ENCODE measurements at places on chromosomes 16 and 17.

- no peak for DNase-seq
Observed at GRCh38 chr17:2266865-2267228, 36.7 kb downstream of the SMG6 start.

DNA sequence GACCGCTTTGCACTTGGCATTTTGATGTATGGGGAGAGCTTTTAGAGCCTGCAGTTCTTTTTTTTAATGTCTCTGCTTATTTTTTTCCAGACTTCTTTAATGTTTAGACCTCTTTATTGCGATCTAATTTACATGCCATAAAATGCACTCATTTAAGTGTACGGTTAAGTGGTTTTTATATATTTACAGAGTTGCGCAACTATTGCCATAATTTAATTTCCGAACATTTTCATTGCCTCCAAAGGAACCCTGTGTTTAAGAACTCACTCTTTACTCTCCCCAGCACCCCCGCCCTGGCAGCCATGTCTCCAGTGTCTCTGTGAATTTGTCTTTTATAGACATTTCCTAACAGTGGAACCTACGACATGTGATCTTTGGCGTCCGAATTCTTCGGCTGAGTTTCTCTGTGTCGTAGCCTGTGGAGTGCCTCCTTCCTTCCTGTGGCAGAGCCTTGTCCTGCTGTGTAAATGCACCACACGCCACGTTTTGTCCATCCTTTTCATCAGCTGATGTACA is 24.0 kb downstream of the ZNF750 start:
- no peak for DNase-seq

GRCh38 chr17:78357177-78357586 is 2.7 kb downstream of the SOCS3 start:
- peak; percentile 70 for DNase-seq

DNA sequence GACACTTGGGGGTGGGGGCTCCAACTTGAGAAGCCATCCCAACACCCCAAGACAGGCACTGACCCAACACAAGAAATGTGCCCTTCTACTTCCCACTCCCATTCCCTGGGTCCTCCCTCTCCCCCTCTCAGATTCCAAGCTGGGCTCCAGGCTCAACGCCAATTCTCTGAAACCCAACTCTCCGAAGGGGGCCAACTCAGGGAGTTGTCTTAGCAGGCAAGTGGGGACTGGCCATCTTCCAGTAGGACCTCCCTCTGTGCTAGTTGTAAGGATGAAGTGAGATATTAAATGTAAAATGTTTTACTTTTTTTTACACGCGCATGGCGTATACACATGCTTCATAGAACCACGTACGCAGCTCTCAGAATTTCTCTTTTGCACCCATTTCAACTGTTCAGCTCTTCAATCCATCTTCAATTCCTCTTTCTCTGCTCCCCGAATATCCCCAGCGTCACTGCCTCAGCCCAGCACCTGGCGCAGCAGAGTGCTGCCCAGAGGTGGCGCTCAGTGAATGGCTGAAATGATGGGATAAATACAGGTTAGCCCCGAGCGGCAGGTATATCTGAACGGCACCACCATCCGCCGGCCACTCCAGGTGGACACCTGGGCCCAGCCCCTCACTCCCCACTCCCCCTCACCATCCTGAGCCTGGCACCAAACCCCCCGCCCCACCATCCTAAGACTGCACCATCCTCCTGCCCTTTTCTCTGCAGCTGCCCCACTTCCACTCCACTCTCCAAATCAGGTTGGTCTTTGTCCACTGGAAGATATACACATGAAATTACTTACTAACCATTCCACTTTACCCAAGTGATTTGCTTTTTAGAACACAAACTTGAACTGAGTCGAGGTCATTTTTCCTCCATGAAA is 43.9 kb upstream of the TNRC6C start:
- DNase-seq: no peak

- peak; percentile 65 for DNase-seq
Observed at GRCh38 chr17:62627904-62628633, 599 bp downstream of the MRC2 start.

- DNase-seq: no peak
Observed at GRCh38 chr17:77874303-77875050, 84.0 kb upstream of the TNRC6C start.

DNA sequence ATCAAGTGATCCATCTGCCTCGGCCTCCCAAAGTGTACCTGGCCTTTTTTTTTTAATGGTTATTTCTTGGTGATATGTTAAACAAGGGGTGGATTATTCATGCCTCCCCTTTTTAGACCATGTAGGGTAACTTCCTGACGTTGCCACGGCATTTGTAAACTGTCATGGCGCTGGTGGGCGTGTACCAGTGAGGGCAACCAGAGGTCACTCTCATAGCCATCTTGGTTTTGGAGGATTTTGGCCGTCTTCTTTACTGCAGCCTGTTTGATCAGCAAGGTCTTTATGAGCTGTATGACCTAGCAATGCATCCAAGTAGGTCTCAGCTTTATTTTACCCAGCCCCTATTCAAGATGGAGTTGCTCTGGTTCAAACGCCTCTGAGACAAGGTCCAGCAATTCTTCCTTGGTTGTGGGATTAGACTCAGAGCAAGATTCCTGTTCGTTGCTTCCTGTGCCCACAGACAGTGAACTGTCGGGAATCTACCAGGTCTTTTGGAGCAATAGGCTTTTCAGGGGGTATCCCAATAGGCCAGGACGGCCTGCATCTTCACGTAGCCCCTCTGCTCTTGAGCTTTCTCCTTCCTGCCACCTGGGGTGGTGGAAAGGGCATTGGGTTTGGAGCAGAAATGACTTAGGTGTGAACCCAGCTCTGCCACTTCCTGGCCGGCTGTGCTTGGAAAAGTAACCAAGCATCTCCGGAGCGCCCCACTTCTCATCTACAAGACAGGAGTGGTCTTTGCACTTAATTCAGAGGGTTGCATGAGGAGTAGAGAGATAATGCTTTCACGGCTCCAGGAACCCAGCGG is 52.9 kb upstream of the SEC14L1 start:
- DNase-seq: no peak

DNA sequence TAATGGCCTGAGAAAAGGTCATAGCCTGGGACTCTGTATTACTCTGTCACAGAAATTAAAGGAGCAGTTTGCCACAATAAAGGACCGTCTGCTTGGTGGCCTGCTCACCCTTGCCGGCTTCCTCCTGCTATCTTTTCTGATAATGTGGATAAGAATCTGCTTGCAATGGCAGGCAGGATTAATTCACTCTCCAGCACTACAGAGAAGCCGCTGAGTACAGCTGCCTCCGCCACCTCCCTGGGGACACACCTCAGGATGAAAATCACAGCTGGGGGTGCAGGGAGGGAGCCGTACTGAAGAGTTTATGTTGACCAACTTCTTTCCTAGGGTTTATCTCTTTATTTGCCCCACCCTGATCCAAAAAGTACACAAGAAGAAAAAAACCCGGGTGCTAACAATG is 245.9 kb upstream of the RPL38 start:
- no peak for DNase-seq

- DNase-seq: peak; percentile 6
Observed at GRCh38 chr17:65750166-65750565, 188.7 kb upstream of the AXIN2 start.

DNA sequence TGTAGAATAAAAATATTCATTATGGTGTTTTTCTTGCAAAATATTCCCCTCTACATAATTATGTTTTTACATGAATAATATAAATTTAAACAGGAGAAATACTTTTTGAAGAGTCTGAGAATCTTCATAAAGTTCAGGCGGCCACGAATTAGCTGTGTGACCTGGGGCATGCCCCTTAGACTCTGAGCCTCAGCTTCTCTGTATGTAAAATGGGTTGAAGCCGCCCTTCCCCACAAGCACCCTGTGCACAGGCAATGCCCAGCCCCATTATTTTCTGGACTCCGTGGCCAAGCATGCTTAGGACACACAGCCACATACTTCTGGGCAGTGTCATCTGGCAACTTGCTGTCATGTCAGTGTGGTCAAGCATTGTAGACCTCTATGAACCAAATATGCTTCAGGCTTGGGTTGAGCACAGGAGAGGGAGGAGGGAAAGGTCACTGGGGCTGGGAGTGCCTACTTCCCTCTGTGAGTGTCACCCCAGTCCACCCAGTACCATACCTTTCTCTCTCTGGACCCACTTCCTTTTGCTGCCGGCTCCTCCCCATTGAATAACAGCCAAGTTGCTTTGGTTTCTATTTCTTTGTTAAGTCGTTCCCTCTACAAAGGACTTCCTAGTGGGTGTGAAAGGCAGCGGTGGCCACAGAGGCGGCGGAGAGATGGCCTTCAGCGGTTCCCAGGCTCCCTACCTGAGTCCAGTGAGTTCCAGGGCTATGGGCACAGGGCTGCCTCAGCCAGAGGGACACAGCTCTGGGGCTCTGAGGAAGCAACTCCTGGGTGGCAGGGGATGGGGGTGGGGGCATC is at the start of gene LGALS9:
Gene LGALS9, plus strand, starts transcription at position 582 of the 804 bp plus-strand sequence. Its CDS starts 78 bp downstream, at position 660.
- peak; percentile 43 for DNase-seq

GRCh38 chr16:70685938-70686375 is at the start of gene MTSS2:
Gene MTSS2 (minus strand): TSS chr16:70686053. CDS start chr16:70685791, 262 bp downstream.
- peak; percentile 73 for DNase-seq

DNA sequence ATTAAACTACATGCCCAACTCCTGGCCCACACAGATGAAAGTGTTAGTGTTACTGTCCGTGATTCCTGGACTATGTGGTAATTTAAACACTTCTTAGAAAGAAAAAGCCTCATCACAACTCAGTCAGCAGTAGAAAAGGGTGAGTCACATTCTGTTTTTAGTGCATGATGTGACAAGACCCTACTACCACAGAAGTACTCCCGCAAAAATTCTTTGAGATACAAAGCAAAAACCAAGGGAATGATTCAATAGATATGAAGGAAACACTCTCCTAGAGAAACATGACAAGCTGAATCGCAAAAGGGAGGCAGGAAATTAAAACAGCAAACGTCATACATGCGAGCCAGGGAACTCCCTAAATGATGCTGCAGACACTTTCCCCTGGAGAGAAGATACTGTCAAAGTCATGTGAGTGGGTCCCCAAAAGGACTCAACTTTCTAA is 14.4 kb downstream of the SNN start:
- peak; percentile 98 for DNase-seq

- DNase-seq: no peak
Observed at GRCh38 chr17:73589363-73589980, 54.8 kb downstream of the SDK2 start.

- DNase-seq: no peak
Observed at GRCh38 chr17:71480099-71480498, 640.7 kb upstream of the SOX9 start.

DNA sequence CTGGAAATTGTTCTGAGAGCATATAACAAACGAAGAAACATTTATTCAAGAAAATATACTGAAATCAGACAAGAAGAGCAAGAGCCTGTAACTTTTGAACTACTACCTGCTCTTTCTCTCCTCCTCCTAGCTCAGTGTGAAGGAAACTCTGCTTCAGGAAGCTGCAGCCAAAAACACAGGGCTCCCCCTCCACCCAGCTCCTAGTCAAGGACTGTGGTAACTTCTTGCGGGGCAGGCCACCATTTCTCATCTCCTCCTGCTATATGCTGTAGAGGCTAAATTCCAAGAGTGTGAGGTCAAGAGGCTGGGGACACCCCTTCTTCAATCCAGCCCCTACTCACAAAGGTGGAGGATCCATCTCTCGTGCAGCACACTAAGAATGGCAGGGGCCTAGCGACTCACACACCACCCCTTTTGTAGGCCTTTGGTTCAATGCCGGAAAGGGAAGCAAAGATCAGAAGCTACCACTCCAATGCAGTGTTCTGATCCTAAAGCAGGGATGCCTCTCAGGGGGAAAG is 74.6 kb downstream of the ITFG1 start:
- no peak for DNase-seq

DNA sequence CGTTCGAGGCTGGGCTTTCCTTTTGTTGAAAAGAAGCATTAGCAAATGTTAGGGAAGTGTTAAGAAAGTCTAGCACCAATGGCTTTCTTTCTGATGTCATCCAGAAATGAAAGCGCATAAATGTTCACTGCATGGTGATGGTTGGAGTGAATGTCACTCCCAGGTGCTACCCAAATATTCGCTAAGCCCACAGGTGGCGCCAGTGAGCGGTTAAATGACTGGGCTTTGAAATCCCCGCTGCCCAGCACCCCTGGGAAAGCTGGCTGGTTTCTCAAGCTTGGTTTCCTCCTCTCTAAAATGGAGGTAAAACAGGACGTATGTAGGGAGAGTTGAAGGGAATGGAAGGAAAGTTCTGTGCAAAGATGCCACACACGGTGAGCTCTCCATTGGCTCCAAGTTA is 104.4 kb downstream of the IRX5 start:
- DNase-seq: no peak

GRCh38 chr17:66724581-66725341 is 110.2 kb upstream of the CACNG5 start:
- DNase-seq: peak; percentile 53

- no peak for DNase-seq
Observed at GRCh38 chr16:54957403-54958166, 26.9 kb downstream of the IRX5 start.

DNA sequence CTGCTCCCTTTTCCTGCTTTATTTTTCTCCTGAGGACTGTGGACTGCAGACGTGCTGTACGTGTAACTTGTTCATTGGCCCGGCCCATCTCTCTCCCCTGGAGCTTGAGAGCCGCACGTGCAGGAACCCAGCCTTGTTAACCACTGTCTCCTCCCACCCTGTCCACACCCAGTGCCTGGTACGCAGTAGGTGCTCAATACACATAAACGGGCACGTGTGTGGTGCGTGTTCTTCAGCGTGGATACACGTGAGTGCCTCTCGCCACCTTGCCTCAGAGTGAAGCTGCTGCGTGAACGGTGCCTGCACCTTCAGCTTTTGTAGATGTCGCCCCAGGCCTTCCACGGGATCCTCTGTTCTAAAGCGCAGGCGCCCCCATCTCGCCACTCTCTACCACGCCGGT is 96.3 kb upstream of the CHMP6 start:
- DNase-seq: no peak

GRCh38 chr17:78411241-78411857 is 32.9 kb downstream of the PGS1 start:
- DNase-seq: no peak

All from astrocyte (in vitro differentiated cells and primary cell).